AG08395 (cell line): ENCODE measurements at places on chromosomes 1 and 21.

- DNase-seq: no peak
These were observed 38.6 kb downstream of the VANGL2 start for GRCh38 chr1:160438935-160439334.

GRCh38 chr1:42844592-42845140 lies 1.7 kb upstream of the ZNF691 start:
- no peak for DNase-seq

- DNase-seq: no peak
These were observed 27.5 kb upstream of the NCAM2 start for GRCh38 chr21:20970691-20971090.

GRCh38 chr1:244664353-244664752 lies 11.4 kb downstream of the DESI2 start:
- no peak for DNase-seq
